ENCODE measurements at places on chromosomes 12 and 14. TPM values are rescaled to one million over a fixed set of nuclear protein-coding genes. Genes with fewer than 3 reads are reported as not detected.

MSI1 gene
- total RNA-seq: not detected

TBC1D30 gene
- total RNA-seq: 0.35 TPM

IGFBP6 gene
- 1,168 TPM for total RNA-seq

NOS1 gene
- total RNA-seq: not detected

ZBTB42 gene
- total RNA-seq: 2.3 TPM

Data from myometrial cell (primary cell).